ENCODE measurements at places on chromosomes 1 and 21.

DNA sequence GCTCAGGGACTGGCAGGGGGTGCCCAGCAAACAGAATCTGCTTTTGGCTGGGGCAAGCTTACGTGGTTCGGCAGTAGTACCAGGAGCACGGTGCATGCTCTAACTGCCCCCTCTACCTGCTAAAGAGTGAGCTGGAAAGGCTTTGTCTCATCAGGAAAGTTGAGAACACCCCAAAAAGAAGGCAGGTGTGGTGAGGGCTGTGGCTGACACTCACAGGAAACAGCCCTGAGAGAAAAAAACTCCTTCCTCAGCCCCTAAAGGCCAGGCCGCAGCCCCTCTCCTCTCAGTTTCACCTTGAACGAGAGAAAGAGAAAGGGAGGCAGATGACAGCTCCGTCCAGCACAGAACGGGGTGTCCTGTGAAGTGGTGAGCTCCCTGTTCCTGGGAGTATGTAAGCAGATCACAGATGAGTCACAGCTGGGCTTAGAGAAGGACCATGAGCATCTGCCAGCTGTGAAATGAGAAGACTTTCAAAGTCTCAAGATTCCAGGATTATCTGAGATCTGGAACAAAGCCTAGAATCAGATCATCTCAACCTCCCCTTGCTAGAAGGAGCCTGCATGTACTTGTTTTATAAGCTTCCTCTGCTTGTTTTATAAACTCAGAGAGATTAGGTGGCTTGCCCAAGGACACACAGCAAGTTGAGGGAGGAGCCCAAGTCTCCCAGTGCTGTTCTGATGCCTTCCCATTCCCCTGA is 13.4 kb downstream of the LAPTM5 start:
- no peak for DNase-seq

GRCh38 chr1:198132060-198132781 is 24.6 kb upstream of the NEK7 start:
- DNase-seq, result no peak

DNA sequence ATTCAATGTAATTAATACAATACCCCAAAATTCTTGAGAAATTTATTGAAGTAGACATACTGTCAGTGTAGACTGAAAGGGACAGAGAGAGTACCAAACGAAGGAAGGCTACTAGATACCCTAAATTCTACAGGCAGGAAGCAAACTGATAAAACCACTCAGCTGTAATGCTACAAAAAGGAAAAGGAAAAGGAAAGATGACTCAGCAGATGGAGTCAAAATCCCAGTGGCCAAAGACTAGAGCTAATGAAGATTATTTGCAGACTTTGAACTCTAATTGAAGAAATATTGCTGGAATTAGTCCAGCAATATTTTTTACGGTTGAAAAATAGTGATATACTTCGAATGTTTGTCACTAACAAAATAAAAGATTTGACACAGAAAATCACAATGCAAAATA is 671.9 kb downstream of the BRINP3 start:
- DNase-seq, result no peak

DNA sequence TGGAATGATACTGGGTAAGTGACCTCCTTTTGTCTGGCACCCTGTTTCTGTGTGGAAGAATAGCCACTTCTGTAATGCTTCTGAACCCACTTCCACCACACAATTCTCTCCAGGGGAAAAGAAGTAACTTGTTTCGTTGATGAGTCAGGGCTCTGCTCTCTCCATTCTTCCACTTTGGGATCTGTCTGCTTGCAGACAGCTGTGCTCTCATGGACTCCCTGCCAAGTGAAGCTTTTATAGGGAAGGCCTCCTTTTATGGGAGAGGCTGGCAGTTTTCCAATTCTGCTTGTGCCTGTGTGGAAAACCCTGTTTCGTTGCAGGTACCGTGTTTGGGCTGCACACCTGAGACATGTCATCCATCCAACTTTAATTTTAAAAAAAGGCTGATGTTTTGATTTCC is 130.7 kb downstream of the GIPC2 start:
- no peak for DNase-seq

GRCh38 chr1:157994704-157995582 is 1.5 kb downstream of the KIRREL1 start:
- no peak for DNase-seq

DNA sequence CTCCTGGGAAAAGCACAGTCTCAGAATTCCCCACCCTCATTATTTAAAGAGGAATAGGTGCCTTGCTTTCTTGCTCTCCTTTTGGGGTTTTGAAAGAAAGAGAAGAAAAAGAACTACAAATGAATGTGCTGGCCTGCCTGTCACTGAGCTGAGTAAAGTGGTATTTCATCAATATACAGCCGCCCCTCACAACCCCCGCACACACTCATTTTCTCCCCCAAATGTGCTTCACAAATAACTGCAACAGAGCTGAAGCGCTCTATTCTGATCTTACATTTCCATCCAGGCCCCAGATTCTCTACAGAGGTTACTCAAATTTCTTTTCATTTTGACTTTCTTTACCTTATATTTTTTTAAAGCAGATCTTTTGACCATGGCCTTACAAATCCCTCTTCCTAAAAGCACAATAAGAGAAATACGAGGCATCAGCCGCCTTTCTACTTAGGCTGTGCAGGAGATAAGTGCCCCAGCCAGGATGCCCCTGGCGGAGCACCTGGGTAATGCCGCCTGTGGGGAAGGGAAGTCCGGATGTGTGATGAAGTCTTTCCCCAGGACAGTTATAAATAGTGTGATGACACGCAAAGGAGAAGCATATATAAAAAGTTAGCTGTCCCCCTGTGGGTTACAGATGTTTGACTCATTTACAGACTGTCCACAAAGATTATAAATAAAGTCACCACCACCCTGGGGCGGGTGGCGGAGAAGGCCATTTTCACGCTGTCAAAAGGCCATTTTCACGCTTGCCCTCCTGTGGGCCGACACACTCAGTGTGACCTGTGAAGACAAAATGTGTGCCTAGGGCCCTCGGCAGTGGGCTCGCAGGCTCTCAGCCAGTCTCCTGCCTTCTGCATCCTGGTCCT is 6.5 kb downstream of the KCNN3 start:
- no peak for DNase-seq

- no peak for DNase-seq
Measured at GRCh38 chr1:64433747-64434146, 36.2 kb upstream of the CACHD1 start.

- no peak for DNase-seq
Measured at GRCh38 chr1:41371630-41372599, 10.7 kb downstream of the FOXO6 start.
